Endothelial cell of umbilical vein (primary cell): ENCODE measurements at places on chromosomes 3 and 15. TPM values are rescaled to one million over a fixed set of nuclear protein-coding genes. Genes with fewer than 3 reads are reported as not detected.

The GNAT1 gene
- total RNA-seq: 0.77 and 0.78 TPM in 2 replicates

The PRSS50 gene
- total RNA-seq: not detected in 2 replicates

The SLC28A2 gene
- total RNA-seq: not detected in 2 replicates

The CIB2 gene
- 2.5 and 4.0 TPM in 2 replicates for total RNA-seq

The GRM2 gene
- 0.51 TPM in 2 replicates for total RNA-seq

The ADAMTSL3 gene
- not detected in 2 replicates for total RNA-seq

The NEO1 gene
- 0.35 TPM in 2 replicates for total RNA-seq

The LRCH3 gene
- 60.3 and 71.2 TPM in 2 replicates for total RNA-seq

The STAC gene
- total RNA-seq: 0.88 TPM in 1 of 2 replicates, not detected in the other

The SAMMSON gene
- not detected in 2 replicates for total RNA-seq

The BUB1B gene
- 65.6 and 69.8 TPM in 2 replicates for total RNA-seq

The NEK11 gene
- 3.1 and 4.3 TPM in 2 replicates for total RNA-seq

The NOX5 gene
- 0.07 TPM in 1 of 2 replicates, not detected in the other for total RNA-seq

The ROPN1 gene
- not detected in 2 replicates for total RNA-seq

The AADACL2 gene
- total RNA-seq: not detected in 2 replicates

The RPL15 gene
- 1,872 and 1,901 TPM in 2 replicates for total RNA-seq

The ZDHHC23 gene
- 1.9 and 3.2 TPM in 2 replicates for total RNA-seq

The QRICH1 gene
- total RNA-seq: 106 and 116 TPM in 2 replicates

The MNS1 gene
- 2.3 and 2.6 TPM in 2 replicates for total RNA-seq

The ROBO1 gene
- total RNA-seq: 14.2 and 26.4 TPM in 2 replicates

The CHDH gene
- total RNA-seq: 0.04 and 0.46 TPM in 2 replicates

The GOLGA6B gene
- total RNA-seq: not detected in 2 replicates

The CD80 gene
- total RNA-seq: not detected in 2 replicates

The FGF7 gene
- total RNA-seq: not detected in 2 replicates

The CSK gene
- 89.1 and 104 TPM in 2 replicates for total RNA-seq

The DCBLD2 gene
- total RNA-seq: 62.6 and 77.3 TPM in 2 replicates

The FGF12 gene
- 1.1 and 2.5 TPM in 2 replicates for total RNA-seq

The TRH gene
- not detected in 2 replicates for total RNA-seq

The GLDN gene
- total RNA-seq: not detected in 2 replicates

The C2CD4A gene
- total RNA-seq: 0.46 and 1.1 TPM in 2 replicates

The SAXO2 gene
- total RNA-seq: 0.67 and 5.2 TPM in 2 replicates

The CTXN2 gene
- total RNA-seq: 0.14 TPM in 1 of 2 replicates, not detected in the other

The PLCB2 gene
- total RNA-seq: 1.5 and 4.3 TPM in 2 replicates

The SPINK8 gene
- not detected in 2 replicates for total RNA-seq

The COL6A6 gene
- total RNA-seq: not detected in 2 replicates

The TMEM212 gene
- total RNA-seq: not detected in 2 replicates

The APOD gene
- total RNA-seq: 1.8 and 2.9 TPM in 2 replicates

The OSTN gene
- total RNA-seq: not detected in 2 replicates

The PLS1 gene
- 1.3 and 2.9 TPM in 2 replicates for total RNA-seq

The IL5RA gene
- not detected in 2 replicates for total RNA-seq

The ABHD6 gene
- total RNA-seq: 5.4 and 5.8 TPM in 2 replicates

The SUSD5 gene
- 15.3 and 18.8 TPM in 2 replicates for total RNA-seq

The MED12L gene
- 0.23 and 0.27 TPM in 2 replicates for total RNA-seq

The RCCD1 gene
- total RNA-seq: 13.3 and 15.3 TPM in 2 replicates

The PROK2 gene
- not detected in 2 replicates for total RNA-seq

The ANKDD1A gene
- total RNA-seq: 2.4 and 2.6 TPM in 2 replicates

The KNL1 gene
- 31.8 and 33.8 TPM in 2 replicates for total RNA-seq

The ARL6 gene
- total RNA-seq: 5.8 and 6.1 TPM in 2 replicates

The HTR3E gene
- total RNA-seq: not detected in 2 replicates

The GOLGA6D gene
- total RNA-seq: not detected in 2 replicates

The EFHB gene
- total RNA-seq: 0.82 and 0.99 TPM in 2 replicates

The ADPRH gene
- 6.0 and 8.0 TPM in 2 replicates for total RNA-seq

The DPPA4 gene
- total RNA-seq: not detected in 2 replicates
